ENCODE measurements at places on chromosomes 4 and X. TPM values are rescaled to one million over a fixed set of nuclear protein-coding genes. Genes with fewer than 3 reads are reported as not detected.

The KCTD8 gene
- 9.3 TPM for total RNA-seq

The GLRA2 gene
- total RNA-seq = 13.6 TPM

The ASMT gene
- total RNA-seq = 1.2 TPM

The TNIP3 gene
- total RNA-seq = 0.93 TPM

The ODAPH gene
- total RNA-seq = not detected

The TRIM60 gene
- total RNA-seq = not detected

The FAM184B gene
- 20.3 TPM for total RNA-seq

The SYN1 gene
- 5.7 TPM for total RNA-seq
